Activated naive CD8-positive, alpha-beta T cell treated with anti-CD3 and anti-CD28 coated beads for 36 hours (primary cell): ENCODE measurements at places on chromosomes 3 and 15.

DNA sequence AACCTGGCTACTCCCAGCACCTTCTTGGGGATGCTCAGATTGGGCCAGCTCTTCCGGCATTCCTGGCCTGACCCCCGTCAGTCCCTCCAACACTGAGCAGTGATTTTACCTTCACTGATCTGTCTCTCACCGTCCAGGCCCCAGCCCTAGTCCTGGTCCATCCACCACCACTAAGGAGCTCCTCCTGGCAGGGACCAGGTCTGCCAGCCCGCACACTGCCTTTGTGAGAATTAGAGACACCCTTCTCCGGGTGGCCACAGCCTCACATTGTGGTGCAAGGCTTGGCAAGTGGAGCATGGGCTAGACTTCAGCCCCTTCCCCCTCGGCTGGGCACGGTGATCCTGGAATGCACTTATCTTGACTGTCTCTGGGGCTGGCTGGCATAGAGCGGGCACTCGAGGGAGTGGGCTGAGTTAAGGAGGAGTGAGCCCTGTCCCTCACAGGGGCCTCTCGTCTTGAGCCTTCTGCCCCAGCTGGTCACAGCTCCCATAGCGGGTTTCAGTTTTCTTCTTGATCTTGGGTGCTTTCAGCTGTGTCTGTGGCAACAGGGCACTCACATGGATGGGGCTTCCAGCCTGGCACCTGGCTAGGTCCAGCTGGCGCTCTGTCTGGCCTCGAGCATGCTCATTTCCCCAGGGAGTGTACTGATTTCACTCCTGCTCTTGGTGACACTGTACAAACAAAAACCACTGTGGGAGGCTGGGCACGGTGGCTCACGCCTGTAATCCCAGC lies 53.9 kb downstream of the LINGO1 start:
- DNase-seq, result no peak

DNA sequence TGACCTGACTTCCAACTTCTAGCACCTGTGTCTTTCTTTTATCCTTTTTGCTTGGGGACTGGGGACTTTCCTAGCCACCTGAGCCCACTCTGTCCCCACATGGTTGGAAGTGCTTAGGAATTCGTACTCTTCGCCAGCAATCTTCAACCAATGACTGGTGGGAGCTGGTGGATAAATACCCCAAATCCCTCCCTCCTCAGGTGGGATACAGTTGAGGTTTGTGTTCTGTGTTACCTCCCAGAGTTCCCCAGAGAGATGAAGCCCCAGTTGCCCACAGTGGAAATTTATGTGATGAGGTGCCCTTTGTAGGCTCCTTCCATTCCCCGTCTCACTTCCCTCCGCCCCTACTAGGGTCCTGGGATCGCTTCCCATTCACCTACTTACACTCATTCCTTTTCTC lies 40.1 kb upstream of the CFAP161 start:
- DNase-seq, result no peak

DNA sequence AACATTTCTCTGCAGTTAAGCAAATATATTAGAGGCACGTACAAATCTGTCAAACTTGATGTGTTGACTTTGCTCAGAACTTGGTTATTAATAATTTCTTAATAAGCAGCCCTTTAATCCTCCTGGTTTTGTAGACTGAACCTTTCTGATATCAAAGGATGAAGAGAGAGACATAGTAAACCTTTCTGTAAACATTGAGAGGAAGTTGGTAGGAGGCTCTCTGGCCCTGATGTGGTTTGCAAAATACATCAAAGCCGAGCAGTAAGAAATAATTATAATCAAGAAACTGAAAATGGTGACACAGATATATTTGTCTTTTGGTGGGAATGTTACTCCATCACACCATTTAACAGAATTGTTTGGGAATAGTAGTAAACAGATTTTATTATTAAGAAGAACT lies 111.9 kb downstream of the OXSM start:
- DNase-seq, result no peak

GRCh38 chr15:67794832-67795574 lies 30.3 kb upstream of the SKOR1 start:
- DNase-seq, result peak; percentile 41

- DNase-seq, result no peak
Measured at GRCh38 chr3:188415196-188415595, 261.2 kb downstream of the LPP start.

DNA sequence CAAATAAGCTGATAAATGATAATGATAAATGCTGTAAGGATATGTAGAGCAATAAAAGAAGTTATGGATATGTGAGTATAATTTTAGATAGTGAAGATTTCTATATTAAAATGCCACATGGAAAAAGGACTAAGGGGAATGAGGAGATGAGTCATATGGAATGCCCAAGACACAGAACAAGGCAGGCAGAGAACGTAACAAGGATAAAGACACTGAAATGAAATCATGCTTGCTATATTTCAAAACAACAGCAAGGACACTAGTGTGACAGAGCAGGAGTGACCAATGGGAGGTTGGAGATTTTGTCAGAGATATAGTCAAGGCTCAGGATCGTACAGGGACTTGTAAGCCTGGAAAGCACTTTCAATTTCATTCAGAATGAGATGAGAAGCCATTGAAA lies 621.5 kb upstream of the SEMA6D start:
- no peak for DNase-seq

- DNase-seq, result no peak
Measured at GRCh38 chr3:144289057-144289456, 317.4 kb downstream of the DIPK2A start.

- DNase-seq, result no peak
Measured at GRCh38 chr3:122536632-122537001, 21.9 kb upstream of the KPNA1 start.

GRCh38 chr3:18531662-18532061 lies 106.5 kb upstream of the SATB1 start:
- no peak for DNase-seq

DNA sequence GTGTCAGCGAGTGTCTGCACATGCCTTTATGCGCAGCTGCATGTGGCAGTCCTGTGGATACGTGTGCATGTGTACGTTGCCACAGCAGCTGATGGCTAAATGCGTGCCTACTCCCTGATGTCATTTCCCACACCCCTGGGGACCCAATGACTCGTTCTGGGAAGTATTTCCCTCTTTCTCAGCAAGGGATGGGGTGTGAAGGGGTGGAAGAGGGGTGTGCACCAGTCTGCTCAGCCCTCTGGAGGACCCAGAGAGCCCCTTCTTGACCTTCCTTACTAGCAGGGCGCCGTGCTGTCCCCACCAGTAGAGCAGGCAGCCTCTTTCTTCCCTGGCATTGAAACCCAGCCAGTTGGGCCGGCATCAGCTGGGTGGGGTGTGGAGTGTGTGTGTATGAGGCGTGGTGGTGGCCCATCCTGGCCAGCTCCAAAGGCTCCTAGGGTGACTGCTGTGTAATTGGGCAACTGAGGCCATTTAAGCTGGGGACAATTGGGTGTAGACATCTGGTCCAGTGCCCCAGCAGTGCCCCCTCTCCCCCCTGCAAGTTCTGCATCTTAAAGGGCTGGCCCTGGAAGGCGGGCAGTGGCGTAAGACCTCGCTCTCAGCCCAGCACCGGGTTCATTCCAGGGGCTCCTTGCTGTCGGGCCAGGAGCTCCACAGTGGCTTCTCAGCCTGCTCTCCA lies 19.2 kb downstream of the SNX33 start:
- DNase-seq, result no peak

- no peak for DNase-seq
Measured at GRCh38 chr15:76199106-76200082, 111.9 kb downstream of the ETFA start.

- peak; percentile 9 for DNase-seq
Measured at GRCh38 chr3:142445816-142446254, 2.0 kb downstream of the XRN1 start.

GRCh38 chr3:38247366-38248035 lies 18.1 kb upstream of the SLC22A13 start:
- DNase-seq, result no peak

- DNase-seq, result peak; percentile 12
Measured at GRCh38 chr3:194395212-194395611, 3.9 kb downstream of the GP5 start.

- no peak for DNase-seq
Measured at GRCh38 chr3:29693863-29694262, 413.0 kb downstream of the RBMS3 start.

- DNase-seq, result no peak
Measured at GRCh38 chr3:157906627-157907026, 199.6 kb downstream of the SHOX2 start.

DNA sequence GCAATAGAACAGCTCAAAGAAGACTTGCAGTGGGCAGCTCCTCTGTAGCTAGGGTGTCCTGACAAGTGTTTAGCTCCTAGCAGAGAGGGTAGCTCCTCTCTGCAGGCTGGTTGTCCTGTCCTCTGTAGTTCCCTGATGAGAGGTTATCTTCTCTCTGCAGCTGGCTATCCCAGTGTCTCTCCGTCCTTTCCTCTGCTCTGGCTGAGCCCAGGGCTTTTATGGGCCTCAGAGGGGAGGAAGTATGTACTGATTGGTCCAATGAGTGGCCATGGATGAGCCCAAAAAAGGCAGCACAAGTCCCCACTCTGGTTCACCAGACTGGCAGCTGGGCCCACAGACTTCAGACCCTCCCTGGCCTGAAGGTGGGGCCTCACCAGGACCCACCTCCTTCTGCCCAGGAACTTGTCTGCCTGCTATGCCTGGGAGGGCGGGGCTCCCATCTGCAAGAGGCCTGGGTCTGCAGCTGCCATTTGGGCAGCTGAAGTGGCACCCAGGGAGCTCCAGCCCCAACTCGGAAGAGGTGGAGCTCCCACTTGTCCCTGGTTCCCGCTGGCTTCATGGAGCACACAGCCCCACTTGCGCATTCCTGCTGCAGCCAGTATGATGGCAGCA lies 27.2 kb upstream of the MEX3B start:
- DNase-seq, result no peak

DNA sequence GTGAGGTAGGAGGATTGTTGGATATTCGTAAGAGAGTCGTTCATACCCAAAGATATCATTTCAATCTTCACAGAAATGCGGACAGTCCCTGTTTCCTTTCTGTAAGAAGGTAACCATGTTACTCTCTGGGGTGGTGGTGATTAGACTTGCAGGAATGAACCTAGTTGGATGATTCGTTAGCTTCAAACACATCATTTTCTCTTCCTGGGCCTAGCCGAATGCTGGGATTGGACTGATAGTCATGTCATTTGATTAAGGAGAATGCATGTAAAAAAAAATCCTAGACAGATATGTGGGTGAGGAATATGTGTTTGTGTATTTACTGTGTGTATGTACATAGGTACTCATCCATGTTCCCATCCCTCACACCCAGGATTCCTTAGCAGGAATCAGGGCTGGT lies 12.4 kb downstream of the SLCO3A1 start:
- DNase-seq, result no peak

- no peak for DNase-seq
Measured at GRCh38 chr3:45309876-45310275, 78.5 kb upstream of the LARS2 start.

- DNase-seq, result peak; percentile 66
Measured at GRCh38 chr15:51736751-51737521, 519 bp downstream of the LYSMD2 start.

DNA sequence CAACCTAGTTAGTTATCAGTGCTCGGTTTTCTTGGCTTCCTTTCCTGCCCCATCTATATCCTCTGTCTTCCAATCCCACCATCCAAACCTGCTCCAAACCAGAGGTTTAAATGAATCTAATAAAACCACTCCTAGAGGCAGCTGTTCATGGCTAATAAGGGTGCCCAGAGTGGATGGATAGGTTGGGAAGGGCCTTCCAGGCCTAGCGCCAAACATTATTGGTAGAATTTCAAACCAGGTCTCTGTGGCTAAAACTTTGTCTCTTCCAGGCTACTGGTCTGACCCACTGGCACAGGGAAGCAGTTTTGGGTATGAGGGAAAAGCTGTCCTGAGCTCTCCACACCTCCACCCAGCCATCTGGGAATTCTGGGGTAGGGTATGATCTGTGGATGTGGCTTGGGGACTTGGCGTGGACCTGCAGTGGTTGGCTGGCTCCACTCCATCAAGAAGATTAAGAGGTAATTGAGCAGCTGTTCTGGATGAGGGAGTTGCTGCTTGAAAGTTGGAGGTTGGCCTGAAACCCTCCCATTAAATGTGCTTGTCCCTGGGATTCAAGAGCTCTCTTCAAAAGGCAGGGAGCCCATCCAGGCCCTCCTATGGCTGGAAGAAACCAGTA lies 29.3 kb upstream of the INSYN1 start:
- DNase-seq, result no peak

GRCh38 chr3:99393961-99394360 lies 244.4 kb upstream of the COL8A1 start:
- no peak for DNase-seq

- DNase-seq, result peak; percentile 22
Measured at GRCh38 chr3:135895106-135895733, 70.3 kb upstream of the PPP2R3A start.

- no peak for DNase-seq
Measured at GRCh38 chr15:85955501-85956391, 123.9 kb upstream of the AGBL1 start.

GRCh38 chr3:48427630-48427962 lies 2.3 kb downstream of the PLXNB1 start:
- no peak for DNase-seq

GRCh38 chr3:153266619-153267018 lies 104.6 kb downstream of the RAP2B start:
- no peak for DNase-seq
